ENCODE measurements at places on chromosomes 3 and 15. TPM values are rescaled to one million over a fixed set of nuclear protein-coding genes. Genes with fewer than 3 reads are reported as not detected.

The ITIH4 gene
- total RNA-seq = 4.1 TPM

The LRRIQ4 gene
- not detected for total RNA-seq

The LRRC34 gene
- 2.7 TPM for total RNA-seq

The SPINK8 gene
- not detected for total RNA-seq

The FAM3D gene
- 7.4 TPM for total RNA-seq

The SAMMSON gene
- total RNA-seq = not detected

The MLF1 gene
- total RNA-seq = 23.8 TPM

The CRYBG3 gene
- 6.3 TPM for total RNA-seq

The ITIH1 gene
- total RNA-seq = 8.0 TPM

The ZNF620 gene
- total RNA-seq = 12.3 TPM
